ENCODE measurements at places on chromosomes 7 and 10.

DNA sequence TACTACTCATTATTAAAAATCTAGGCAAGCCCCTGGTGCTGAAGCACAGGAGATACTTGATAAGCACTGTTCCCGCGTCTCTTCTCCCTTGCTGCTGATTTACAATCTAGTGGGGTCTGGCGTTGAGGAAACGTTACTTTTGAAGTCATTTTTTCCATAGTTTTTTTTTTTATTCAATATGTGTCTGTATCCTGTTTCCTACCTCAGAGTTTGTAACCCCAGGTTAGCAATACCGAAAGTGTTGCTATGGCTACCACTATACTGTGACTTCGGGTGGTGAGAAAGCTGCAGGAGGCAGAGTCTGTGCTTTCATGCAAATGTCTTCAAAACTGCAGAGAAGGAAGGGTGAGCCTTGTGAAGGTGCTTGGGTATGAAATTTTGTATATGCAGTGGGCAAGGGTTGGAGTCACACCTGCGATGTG lies 458.8 kb upstream of the GHITM start:
- H3K27ac ChIP-seq = no peak overlapping the region
- H3K27me3 ChIP-seq = no peaks in the 10 kb centered on the region
- no peak overlapping the region for H3K4me3 ChIP-seq
- H3K4me1 ChIP-seq = no peaks in the 10 kb centered on the region

DNA sequence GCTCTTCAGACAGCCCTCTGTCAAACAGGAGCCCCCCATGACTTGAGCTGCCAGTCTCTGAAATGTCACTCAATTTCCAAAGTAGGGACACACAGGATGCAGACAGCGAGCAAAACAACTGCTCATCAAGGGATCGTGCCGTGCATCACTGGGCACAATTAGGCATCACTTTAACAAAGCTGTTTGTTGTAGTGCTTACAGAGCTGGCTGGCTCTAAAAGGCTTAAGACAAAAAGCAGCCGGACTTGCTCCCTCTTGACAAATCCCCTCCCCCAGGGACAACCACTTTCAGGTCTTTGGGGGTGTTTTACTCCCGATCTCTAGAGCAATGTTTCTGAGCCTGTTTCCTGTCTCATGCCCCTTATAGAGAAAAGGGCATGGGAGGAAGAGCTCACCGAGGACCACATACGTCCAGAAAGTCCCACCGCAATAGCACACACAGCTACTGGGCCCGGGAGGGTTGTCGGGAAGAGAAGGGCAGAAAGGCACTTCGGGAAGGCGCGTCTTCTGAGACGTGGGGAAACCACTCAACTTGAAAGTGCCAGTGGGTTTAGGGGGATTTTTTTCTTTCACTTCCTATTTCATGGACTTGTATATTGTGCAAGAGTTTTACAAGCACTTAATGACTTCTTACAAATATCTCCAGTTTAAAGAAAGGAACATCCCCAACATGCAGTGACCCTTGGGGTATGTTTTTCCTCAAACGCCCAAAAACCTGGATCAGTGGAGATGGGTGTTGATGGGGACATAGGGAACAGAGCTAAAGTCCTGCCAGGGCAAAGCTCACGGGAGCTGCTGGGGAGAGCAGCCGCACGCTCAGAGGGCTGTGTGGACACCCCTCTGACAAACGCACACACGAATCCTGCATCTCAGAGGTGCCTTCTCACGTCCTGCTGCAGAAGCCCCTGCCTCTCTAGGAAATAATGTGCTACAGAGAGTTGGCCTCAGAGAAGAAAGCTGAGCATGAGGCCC lies 27.1 kb downstream of the LRRC20 start:
- H3K27me3 ChIP-seq = no peaks in the 10 kb centered on the region
- H3K4me1 ChIP-seq = peaks cover 27% of the 10 kb centered on the region
- H3K4me3 ChIP-seq = no peak overlapping the region

DNA sequence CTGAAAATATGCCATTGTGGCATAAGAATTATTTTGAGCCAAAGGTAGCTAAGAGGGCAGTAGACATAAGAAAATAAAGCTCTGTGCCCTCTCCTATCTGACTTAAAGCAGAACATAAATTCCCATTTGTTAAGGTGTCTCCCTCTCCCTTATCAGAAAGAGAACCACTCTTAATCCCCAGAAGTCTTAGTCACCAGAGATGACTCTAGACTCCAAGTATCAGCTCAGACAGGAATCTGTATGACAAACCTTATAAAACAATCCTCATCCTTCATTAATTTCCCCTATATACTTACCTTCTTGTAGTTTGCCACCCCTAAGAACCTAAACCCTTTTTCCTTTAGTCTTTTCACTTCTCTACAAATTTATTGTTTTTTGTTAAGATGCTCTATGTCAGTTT lies 21.8 kb upstream of the PIP4K2A start:
- no peaks in the 10 kb centered on the region for H3K27me3 ChIP-seq
- H3K36me3 ChIP-seq = no peaks in the 10 kb centered on the region
- no peak overlapping the region for H3K27ac ChIP-seq
- DNase-seq = no peak

DNA sequence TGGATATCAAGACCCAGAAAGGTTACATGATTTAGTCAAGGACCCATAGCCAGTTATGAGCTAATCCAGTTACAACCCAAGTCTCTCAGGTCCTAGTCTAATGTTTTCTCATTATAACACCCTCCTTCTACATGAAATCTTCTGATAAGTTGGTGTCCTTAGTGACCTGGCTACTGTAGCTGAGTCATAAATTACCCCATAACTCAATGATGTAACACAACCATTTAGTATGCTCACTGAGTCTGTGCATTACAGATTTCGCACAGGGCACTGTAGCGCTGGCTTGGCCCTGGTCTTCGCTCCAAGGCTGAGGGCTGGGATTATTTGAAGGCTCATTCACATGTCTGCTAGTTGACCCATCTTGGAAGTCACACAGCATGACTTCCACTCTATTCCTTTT lies 36.0 kb upstream of the GLCCI1 start:
- H3K27ac ChIP-seq = no peak overlapping the region
- no peak overlapping the region for H3K4me3 ChIP-seq
- no peak for DNase-seq

DNA sequence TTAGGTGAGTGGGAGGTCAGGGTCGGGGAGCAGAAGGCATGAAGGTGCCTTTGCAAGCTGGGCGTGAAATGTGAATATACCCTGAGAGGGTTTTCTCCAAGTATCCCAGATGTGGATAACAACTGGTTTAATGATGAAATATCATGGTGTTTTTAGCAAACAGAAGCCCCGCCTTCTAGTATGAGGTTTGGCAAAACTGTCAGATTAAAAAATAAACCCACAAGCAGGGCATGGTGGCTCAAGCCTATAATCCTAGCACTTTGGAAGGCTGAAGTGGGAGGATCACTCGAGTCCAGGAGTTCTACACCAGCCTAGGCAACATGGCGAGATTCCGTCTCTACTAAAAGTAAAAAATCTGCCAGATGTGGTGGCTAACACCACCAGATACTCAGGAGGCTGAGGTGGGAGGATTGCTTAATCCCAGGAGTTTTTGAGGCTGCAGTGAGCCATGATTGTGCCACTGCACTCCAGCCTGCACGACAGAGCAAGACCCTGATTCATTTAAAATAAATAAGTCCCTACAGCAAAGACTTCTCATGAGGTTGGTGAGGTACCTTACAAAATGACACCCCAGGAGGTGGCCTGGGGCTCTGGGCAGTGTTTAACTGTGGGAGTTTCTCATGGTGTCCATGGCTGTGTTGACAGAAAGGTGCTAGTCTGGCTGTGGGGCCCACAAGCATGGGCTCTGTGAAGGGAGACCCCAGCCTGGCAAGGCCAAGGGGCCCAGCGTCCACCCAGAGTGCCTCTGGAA lies 6.7 kb upstream of the PWWP2B start:
- peaks cover 3% of the 10 kb centered on the region for H3K4me1 ChIP-seq
- no peak overlapping the region for H3K4me3 ChIP-seq
- H3K27me3 ChIP-seq = no peaks in the 10 kb centered on the region
- H3K27ac ChIP-seq = no peak overlapping the region
- no peaks in the 10 kb centered on the region for H3K36me3 ChIP-seq

DNA sequence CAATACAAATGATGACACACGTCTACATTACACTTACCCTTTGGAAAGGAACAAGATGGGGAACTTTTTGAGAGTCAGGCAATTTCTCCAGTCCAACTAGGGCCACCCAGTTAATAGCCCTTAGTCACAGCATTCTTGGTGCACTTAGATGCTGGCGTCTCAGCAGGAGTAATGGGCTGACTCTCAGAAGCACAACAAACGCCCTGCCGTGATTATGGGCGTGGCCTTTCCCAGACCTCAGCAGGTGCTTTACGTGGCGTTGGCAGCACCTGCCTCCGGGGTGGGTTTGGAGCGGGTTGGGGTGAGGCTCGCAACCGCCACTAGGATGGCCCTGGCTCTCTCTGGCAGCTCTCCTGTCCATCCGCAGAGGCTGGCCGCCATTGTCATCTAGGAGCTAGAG lies 147.6 kb upstream of the SHH start:
- no peaks in the 10 kb centered on the region for H3K27me3 ChIP-seq
- H3K27ac ChIP-seq = no peak overlapping the region
- H3K4me1 ChIP-seq = no peaks in the 10 kb centered on the region

DNA sequence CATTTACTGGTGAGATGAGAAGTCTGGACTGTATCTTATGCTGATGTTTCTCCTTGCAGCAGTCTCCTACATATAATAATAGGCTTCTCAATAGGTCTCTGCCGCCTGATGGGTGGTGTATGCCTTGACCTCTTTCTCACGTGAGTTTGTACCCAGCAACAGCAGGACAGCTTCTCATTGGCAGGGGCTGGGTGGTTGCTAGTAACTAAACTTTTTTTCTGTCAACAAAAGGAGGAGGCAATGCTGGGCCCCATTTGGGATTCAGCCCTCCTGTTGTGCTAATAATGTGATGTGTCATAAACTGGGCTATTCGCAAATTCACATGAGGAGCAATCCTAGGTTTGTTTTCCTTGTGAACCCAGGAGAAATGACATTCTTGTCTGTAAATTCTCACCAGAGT lies 533.6 kb downstream of the GATA3 start:
- H3K4me1 ChIP-seq = no peaks in the 10 kb centered on the region

DNA sequence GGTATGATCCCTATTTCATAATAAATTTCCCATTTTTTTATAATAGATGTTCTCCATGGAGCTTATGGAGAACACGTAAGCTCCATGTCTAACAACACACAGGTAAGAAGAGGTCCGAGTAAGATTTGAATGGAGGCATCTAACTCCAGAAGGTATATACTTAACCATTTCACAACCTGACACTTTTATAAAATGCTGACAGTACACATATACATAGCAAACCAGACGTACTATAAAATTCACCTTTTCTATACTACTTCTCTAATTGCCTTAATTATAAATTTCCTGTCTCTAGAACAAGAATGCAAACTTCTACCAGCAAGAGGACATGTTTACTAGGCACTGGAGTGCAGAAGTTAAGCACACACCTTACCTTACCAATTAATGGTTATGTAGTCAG lies 151.3 kb downstream of the DGKI start:
- no peaks in the 10 kb centered on the region for H3K4me1 ChIP-seq
- no peak overlapping the region for H3K4me3 ChIP-seq
- no peaks in the 10 kb centered on the region for H3K36me3 ChIP-seq
- no peaks in the 10 kb centered on the region for H3K27me3 ChIP-seq
